ENCODE measurements at places on chromosomes 7 and 10. TPM values are rescaled to one million over a fixed set of nuclear protein-coding genes. Genes with fewer than 3 reads are reported as not detected.

NUB1 gene
- total RNA-seq, result 37.5 TPM

- no peaks in the 10 kb centered on the region for H3K4me1 ChIP-seq
- H3K36me3 ChIP-seq, result no peaks in the 10 kb centered on the region
- no peak overlapping the region for H3K4me3 ChIP-seq
- H3K27ac ChIP-seq, result no peak overlapping the region
- 0 out of 2 replicates have a peak, but pooled peaks cover 2% of the 10 kb centered on the region for H3K27me3 ChIP-seq
- DNase-seq, result no peak
These were observed 80.3 kb upstream of the CDCA7L start for GRCh38 chr7:22025983-22026382.

- peaks cover 6% of the 10 kb centered on the region for H3K4me1 ChIP-seq
- no peak overlapping the region for H3K4me3 ChIP-seq
- H3K36me3 ChIP-seq, result no peaks in the 10 kb centered on the region
- H3K27ac ChIP-seq, result no peak overlapping the region
- H3K27me3 ChIP-seq, result no peaks in the 10 kb centered on the region
These were observed 56.7 kb downstream of the ZNF365 start for GRCh38 chr10:62430881-62431280.

DNA sequence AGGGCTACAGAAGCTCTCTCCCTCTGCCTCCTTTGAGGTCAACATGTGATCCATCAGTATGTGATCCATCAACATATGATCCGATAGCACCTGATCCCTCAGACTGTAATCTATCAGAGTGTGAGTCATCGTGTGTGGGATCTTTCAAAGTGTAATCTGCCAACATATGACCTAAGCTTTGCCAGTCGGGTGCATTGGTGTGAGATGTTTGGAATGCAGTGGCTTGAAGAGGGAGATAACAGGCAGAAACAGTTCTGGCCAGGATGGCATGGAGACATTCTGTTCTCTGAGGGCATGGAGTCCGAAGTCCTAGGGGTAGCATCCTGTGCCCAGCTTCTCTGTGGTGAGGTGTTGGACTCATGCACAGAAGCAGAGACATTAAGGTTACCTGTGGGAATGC is 217.7 kb upstream of the ETV1 start:
- DNase-seq, result no peak
- no peaks in the 10 kb centered on the region for H3K27me3 ChIP-seq
- no peak overlapping the region for H3K4me3 ChIP-seq
- H3K4me1 ChIP-seq, result no peaks in the 10 kb centered on the region
- no peak overlapping the region for H3K27ac ChIP-seq

- peaks cover 10% of the 10 kb centered on the region for H3K36me3 ChIP-seq
- H3K4me3 ChIP-seq, result no peak overlapping the region
- DNase-seq, result no peak
- no peaks in the 10 kb centered on the region for H3K4me1 ChIP-seq
- no peak overlapping the region for H3K27ac ChIP-seq
These were observed 102.0 kb downstream of the NRF1 start for GRCh38 chr7:129713544-129713943.

DNA sequence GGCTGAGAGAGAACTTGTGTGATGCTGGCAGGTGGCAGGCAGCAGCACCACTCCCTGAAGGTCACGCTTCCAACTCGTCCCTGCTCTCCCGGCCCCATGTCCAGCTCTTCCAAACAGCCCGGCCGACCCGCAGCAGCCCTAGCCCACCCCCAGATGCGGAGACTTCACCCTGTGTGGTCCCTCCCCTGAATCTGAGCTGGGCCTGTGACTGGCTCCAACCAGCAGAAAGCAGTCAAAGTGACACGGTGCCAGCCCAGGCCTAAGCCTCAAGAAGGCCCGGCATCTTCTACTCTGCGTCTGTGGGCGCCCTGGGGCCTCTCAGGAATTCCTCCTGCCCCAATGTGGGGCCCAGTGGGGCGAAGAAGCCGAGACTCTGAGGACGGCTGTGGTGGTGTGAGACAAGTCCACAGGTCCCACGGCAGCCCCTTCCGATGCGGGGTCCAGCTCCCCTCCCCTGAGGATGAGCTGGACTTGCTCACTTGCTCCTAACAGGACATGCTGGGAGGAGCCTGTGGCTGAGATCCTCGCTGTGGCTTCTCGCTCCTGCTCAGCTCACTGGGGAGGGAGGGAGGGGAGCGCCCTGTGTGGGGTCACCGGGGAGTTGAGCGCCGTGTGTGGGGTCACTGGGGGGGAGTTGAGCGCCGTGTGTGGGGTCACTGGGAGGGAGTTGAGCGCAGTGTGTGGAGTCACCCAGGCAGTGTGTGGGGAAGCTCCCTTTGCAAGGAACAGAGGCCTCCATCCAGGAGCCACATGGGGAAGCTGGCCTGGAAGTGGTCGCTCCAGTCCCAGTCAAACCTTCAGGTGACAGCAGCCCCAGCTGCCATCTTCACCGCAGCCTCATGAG is 9.5 kb downstream of the STK32C start:
- no peaks in the 10 kb centered on the region for H3K36me3 ChIP-seq
- DNase-seq, result no peak
- H3K4me1 ChIP-seq, result no peaks in the 10 kb centered on the region
- no peak overlapping the region for H3K27ac ChIP-seq
- H3K27me3 ChIP-seq, result no peaks in the 10 kb centered on the region

- no peak for DNase-seq
- H3K27me3 ChIP-seq, result no peaks in the 10 kb centered on the region
- H3K27ac ChIP-seq, result no peak overlapping the region
- no peaks in the 10 kb centered on the region for H3K4me1 ChIP-seq
- H3K4me3 ChIP-seq, result no peak overlapping the region
These were observed 198.9 kb upstream of the AUTS2 start for GRCh38 chr7:69399401-69399800.

All from GM12878 (cell line).